Activated naive CD8-positive, alpha-beta T cell treated with anti-CD3 and anti-CD28 coated beads for 36 hours (primary cell): ENCODE measurements at places on chromosomes 6 and 20. TPM values are rescaled to one million over a fixed set of nuclear protein-coding genes. Genes with fewer than 3 reads are reported as not detected.

- DNase-seq, result no peak
These were observed 851.0 kb upstream of the EPHA7 start for GRCh38 chr6:94270091-94270948.

DNA sequence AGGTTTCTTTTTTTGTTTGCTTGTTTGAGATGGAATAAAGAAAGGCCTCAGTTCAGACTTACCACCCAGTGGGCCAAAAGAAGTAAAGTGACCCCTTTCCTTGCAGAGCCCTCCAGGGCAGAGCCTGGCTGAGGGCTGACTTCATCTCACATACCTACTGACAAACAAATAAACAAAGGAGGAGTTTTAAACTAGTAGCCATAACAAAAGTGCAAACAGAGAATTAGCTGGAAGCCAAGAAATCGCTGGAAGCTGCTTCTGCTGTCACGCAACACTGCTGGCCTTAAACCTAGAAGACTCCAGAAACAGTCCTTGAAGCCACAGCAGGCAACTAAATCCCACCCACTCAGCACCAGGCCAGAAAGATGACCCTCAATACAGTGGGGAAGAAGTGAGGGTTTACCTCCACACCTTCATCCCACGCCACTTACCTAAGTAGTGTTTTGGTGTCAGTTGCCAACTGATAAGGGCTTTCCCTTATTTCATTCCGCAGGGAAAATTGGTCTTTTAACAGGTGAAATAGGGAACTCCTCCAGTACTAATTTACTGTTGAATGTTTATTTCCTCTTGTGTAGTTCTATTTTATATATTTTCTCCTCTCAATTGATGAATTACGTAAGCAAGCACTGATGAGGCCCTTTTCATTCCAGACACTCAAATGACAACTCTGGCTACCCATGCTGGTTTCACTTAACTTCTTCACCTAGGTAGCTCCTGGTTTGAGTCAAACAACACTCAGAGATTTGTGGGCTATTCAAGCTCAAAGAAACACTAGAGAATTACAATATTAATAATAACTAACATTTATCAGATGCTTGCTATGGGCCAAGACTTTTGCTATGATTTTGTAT is 46.2 kb downstream of the EDN1 start:
- no peak for DNase-seq

GRCh38 chr20:36308353-36308752 is 2.2 kb downstream of the DLGAP4 start:
- no peak for DNase-seq

DNA sequence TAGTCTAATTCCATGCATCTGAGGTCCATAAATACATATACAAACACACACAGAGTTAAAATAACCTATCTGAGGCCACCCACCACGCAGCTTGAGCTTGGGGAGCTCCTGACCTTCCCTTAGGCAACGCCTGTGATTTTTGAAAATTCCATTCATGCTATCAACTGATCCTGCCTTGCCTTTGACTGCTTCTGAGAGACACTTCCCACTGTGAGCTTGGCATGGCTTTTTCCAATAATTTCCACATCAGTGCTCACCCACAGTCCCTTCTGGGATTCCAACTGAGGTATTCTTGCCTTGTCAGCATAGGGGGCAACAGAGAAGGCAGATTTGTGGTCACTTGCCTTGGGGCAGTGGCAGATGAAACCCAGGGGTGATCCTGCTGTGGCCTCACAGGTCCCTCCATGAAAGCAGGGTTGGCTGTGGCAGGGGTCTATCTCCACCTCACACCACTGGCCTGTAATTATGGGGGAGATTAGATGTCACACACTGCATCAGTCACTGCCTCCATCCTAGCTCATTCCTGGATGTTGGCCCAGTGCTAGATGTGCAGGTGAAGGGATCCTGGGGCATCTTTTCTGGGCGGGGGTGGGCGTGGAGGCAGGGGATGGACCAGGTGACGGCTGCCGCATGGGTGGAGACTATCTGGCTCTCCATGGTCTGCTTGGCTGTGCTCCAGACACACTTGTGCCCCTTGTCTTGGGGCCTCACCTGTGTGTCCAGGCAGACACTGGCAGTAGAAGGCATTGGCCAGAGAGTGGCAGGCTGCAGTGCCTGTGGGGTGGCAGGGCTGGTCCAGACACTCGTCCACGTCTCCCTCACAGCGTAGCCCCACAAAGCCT is 11.2 kb upstream of the GPSM3 start:
- no peak for DNase-seq

- no peak for DNase-seq
These were observed 9.9 kb upstream of the UST start for GRCh38 chr6:148736774-148737412.

DNA sequence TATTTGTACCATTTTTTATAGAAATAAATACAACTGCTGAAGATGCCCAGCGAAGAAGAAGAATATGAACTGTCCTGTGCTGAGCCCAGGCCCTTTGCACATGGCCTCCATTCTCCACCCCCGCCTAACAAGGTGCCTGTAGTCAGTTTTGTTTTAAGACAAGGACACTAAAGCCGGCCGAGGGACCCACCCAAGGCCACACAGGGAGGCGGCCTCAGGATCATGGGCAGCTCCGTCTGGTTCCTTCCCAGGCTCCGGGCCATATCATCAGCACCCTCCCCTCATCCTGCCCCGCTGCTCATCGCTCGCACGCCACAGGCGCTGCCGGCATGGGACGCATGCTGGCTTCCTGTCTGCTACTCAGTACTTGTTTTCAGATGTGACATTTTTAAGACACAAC is 21.3 kb downstream of the PSMG4 start:
- no peak for DNase-seq

- DNase-seq, result no peak
These were observed 18.0 kb downstream of the PEX7 start for GRCh38 chr6:136840276-136841001.

- no peak for DNase-seq
These were observed 69.4 kb upstream of the FBXL4 start for GRCh38 chr6:99017150-99017549.

- DNase-seq, result no peak
These were observed 4.1 kb upstream of the KCNQ5 start for GRCh38 chr6:72617721-72618120.

DNA sequence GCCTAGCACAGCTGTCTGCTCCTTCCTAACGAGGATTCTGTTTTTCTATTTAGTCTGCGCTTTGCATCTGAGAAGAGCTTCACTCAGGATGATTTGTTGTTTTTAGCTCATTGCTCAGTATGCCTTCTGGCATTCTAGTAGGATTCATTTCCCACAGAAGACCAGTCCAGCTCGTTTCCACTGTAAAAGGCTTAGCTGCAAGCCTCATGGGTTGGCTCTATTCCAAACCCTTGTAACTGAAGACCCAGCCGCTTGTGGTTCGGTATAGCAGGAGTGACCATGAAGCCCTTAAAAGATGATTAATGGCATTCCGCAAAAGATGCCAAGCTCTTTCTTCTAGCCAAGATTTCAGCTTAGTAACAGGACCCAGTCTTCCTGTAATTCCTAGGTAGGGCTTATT is 7.2 kb downstream of the ADGRF1 start:
- no peak for DNase-seq

DNA sequence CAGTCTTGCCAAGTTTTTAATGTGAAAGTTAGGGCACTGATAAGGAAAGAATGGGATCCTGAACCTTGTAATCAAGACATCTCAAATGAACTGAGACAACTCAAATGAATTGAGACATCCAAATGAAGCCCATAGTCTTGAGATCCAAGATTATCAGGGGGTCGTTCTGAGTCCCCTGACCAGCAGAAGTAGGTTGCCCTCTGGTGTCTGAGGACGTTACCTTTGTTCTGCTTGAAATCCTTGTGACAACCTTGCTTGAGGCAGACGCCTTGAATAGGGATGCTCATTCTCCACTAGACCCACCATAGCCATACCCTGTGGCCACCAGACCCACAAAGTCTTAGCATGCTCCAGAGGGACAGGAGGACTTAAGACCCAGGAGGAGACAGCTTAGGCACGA is 37.7 kb downstream of the ZBTB9 start:
- DNase-seq, result no peak

DNA sequence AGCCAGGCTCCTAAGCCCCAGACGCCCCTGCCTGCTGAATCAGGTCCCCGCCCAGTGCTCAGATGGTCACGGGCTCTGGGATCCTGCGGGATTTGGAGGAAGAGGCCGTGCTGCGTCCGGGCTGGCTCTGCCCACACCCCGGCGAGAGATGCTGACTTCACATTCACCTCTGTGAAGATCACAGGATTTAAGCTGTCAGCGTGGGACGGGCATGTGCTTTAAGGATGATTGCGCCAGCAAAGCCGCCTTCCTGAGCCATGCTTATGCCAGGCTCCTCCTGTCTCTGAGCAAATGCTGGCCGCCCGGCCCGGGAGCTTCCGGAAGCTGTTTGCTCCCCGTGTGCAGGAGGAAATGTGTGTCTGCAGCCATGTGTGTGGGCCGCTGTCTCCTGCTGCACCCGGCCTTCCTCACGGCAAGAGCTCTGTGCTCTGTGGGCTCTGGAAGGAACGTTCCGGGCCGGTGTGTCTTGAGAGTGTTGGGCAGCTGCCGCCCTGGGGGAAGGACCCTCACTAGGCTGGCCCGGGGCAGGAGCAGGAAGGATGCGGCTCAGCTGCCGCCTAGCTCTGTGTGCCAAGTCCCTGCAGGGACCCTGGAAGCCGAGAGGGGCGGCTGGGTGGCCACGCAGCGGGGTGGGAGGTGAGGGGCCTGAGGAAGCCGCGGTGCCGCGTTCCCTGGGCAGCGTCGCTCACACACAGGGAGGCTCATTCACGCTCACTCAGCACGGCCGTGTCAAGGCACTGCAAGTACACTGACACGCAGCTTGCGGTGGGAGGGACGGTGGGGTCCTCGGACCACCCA is 19.0 kb upstream of the BHLHE23 start:
- DNase-seq, result no peak

GRCh38 chr6:148324297-148324985 is 18.2 kb upstream of the SASH1 start:
- DNase-seq, result no peak

Gene HSPA1B
- 21.6 TPM for total RNA-seq

Gene SH3BGRL2
- total RNA-seq, result 5.2 TPM

Gene GTSF1L
- not detected for total RNA-seq

Gene HLA-DPA1
- 14.7 TPM for total RNA-seq

Gene REV3L
- total RNA-seq, result 17.0 TPM
